ENCODE measurements at places on chromosomes 4 and X.

- peak; percentile 31 for DNase-seq
Measured at GRCh38 chr4:152255437-152255836, 280.5 kb downstream of the FBXW7 start.

DNA sequence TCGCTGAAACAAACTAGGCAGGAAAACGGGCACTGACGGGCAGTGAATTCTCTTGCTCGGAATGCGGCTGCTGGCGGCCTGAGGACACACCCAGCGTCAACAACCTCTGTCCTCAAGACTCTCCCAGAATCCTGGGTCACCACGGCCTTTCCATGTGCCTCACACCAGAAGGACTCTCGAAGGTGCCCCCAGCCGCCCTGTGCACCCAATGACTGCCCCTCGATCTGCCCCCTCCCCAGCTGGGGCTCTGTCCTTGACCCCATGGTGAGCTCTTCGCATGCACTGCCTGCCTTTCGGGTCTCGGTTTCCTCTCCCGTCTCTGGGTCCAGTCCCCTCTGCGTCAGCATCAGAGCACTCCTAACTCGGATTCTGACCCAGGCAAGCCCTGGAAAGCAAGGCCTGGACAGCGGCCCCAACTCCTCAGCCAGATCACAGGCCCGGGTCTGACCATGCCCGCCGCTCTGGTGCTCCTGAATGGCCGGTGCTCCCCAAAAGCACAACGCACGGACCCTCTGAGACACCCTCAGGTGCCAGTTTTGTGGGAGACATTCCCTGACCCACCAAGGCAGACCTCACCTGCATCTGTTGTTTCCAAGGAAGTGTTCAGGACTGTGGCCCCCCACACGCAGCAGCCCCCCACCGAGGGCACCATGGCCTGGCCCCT is 56.0 kb downstream of the ACOX3 start:
- no peak for DNase-seq

- DNase-seq: no peak
Measured at GRCh38 chr4:145076469-145076855, 21.5 kb downstream of the ANAPC10 start.

DNA sequence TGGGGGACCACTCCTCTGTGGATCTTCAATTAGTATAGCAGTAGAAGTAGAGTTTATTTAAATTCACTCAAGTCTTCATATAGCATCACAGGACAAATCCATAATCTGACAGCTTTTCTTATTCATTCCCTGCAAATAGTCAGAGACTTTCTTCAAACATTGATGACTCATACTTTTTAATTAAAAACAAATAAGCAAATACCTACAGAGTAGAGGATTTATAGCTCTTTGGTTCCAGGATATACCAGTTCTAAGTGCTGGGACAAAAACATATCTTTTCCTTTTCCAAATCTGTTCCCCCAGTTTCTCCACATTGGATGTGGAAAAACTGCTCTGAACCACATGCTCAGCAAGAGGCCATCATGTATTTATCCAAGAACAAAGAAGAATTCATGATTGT is 24.1 kb downstream of the EMCN start:
- DNase-seq: peak; percentile 15

All from AG08395 (cell line).